ENCODE measurements at places on chromosomes 7 and 10. TPM values are rescaled to one million over a fixed set of nuclear protein-coding genes. Genes with fewer than 3 reads are reported as not detected.

AKR1C4 gene
- total RNA-seq, result not detected

GRCh38 chr7:118104812-118105441, 79.0 kb upstream of the LSM8 start:
- DNase-seq, result no peak
- H3K27ac ChIP-seq, result no peak overlapping the region
- H3K4me1 ChIP-seq, result no peaks in the 10 kb centered on the region
- H3K4me3 ChIP-seq, result no peak overlapping the region
- H3K27me3 ChIP-seq, result no peaks in the 10 kb centered on the region

GRCh38 chr7:106285855-106286492, 1.2 kb upstream of the NAMPT start:
- peak overlapping the region; percentile 81 for H3K4me3 ChIP-seq
- H3K4me1 ChIP-seq, result peaks cover 3% of the 10 kb centered on the region
- DNase-seq, result no peak

DNA sequence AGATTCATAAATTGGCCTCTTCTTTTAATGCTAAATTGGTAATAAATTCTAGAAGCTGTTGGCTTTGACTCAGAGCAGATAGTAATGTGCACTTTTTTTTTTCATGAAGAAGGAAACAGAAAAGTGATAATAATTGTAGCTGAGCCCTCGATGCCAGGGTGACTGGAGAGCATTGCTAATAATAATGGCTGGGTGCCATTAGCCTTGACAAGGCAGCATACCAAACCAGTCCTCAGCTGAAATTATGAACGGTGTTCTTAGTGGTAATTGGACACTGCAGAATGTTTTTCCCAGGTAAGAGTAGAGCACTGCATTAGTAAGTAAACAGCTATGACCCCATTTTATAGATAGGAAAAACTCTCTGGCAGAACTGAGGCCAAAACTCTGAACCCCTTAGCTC, 18.9 kb downstream of the PLEKHA8 start:
- no peak for DNase-seq
- no peaks in the 10 kb centered on the region for H3K36me3 ChIP-seq
- no peak overlapping the region for H3K4me3 ChIP-seq
- no peaks in the 10 kb centered on the region for H3K4me1 ChIP-seq

- no peaks in the 10 kb centered on the region for H3K36me3 ChIP-seq
- no peaks in the 10 kb centered on the region for H3K27me3 ChIP-seq
- H3K27ac ChIP-seq, result no peak overlapping the region
- no peak for DNase-seq
These were observed 94.8 kb downstream of the CCDC71L start for GRCh38 chr7:106566196-106566595.

GIMAP6 gene
- total RNA-seq, result 7.0 TPM

Data from Peyer's patch (tissue), 4 donors.